Glutamatergic neuron (in vitro differentiated cells): ENCODE measurements at places on chromosomes 5 and 9. TPM values are rescaled to one million over a fixed set of nuclear protein-coding genes. Genes with fewer than 3 reads are reported as not detected.

GRCh38 chr9:93693129-93693528, 116.7 kb downstream of the PHF2 start:
- DNase-seq, result no peak

GRCh38 chr5:175246242-175246888, 197.6 kb downstream of the DRD1 start:
- no peak for DNase-seq

GRCh38 chr9:91768977-91769916, 180.8 kb downstream of the ROR2 start:
- DNase-seq, result no peak

DNA sequence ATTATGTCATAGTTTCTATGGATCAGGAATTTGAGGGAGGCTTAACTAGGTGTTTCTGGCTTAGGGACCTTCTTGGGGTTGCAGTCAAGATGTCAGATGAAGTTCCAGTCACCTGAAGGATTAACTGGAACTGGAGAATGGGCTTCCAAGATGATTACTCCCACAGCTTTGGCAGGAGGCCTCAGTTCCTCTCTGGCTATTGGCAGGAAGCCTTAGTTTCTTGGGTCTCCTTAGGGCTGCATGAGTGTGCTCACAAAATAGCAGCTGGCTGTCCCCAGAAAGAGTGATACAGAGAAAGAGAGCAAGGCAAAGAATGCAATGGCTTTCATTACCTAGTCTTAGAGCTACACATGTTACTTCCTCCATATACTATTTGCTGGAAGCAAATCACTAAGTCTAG, 138.1 kb upstream of the TLE4 start:
- no peak for DNase-seq

- DNase-seq, result no peak
Measured at GRCh38 chr9:124040186-124040931, 28.8 kb downstream of the LHX2 start.

Gene UGT3A1
- not detected for total RNA-seq

Gene MYMK
- not detected for total RNA-seq

Gene NPR2
- total RNA-seq, result 357 TPM
